IMR-90 (cell line): ENCODE measurements at places on chromosomes 4 and X. TPM values are rescaled to one million over a fixed set of nuclear protein-coding genes. Genes with fewer than 3 reads are reported as not detected.
A peak's percentile ranks its signal among the peaks of the same experiment; 100 is the strongest.

- H3K27me3 ChIP-seq = peaks cover 4% of the 10 kb centered on the region; the same call in 1 of the 2 replicates
- H3K27ac ChIP-seq = peak overlapping the region; percentile 20; the same call in 1 of the 2 replicates
- H3K36me3 ChIP-seq = no peaks in the 10 kb centered on the region
- H3K4me3 ChIP-seq = peak overlapping the region; percentile 55; the same call in 1 of the 2 replicates
- H3K4me1 ChIP-seq = no peaks in the 10 kb centered on the region
- no peak for DNase-seq
Measured at GRCh38 chrX:129984111-129984958, 1.9 kb downstream of the BCORL1 start.

- H3K27ac ChIP-seq = no peak overlapping the region
- H3K4me1 ChIP-seq = no peaks in the 10 kb centered on the region; the same call in none of the 2 replicates
- H3K27me3 ChIP-seq = peaks cover 4% of the 10 kb centered on the region; the same call in 1 of the 2 replicates
- no peak for DNase-seq
Measured at GRCh38 chrX:21952624-21953023, 12.1 kb downstream of the SMS start.

GRCh38 chr4:48766131-48766792 is 13.8 kb downstream of the FRYL start:
- H3K4me1 ChIP-seq = peaks cover 7% of the 10 kb centered on the region; the same call in 1 of the 2 replicates
- H3K4me3 ChIP-seq = no peak overlapping the region
- no peaks in the 10 kb centered on the region for H3K27me3 ChIP-seq
- no peak for DNase-seq
- no peaks in the 10 kb centered on the region for H3K36me3 ChIP-seq

DNA sequence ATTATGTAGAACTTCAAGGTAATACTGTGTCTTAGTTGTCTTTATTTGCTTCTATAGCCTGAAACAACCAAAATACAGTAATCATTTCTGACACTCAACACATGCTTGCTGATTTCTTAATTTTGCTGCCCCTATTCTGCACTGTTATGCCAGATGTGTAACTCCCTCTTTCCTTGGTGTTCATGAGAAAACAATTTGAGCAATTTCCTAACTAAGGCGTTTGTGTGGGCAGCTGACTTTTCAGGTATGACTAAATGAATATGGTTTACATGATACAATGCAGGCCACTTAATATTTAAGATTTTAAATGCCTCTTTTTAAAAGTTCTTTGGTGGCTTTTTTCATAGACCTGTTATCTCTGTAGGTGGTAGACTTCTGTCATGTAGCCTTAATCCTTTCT is 46.1 kb upstream of the CENPE start:
- no peaks in the 10 kb centered on the region for H3K4me1 ChIP-seq
- no peak for DNase-seq
- no peaks in the 10 kb centered on the region for H3K36me3 ChIP-seq
- H3K27me3 ChIP-seq = no peaks in the 10 kb centered on the region

DNA sequence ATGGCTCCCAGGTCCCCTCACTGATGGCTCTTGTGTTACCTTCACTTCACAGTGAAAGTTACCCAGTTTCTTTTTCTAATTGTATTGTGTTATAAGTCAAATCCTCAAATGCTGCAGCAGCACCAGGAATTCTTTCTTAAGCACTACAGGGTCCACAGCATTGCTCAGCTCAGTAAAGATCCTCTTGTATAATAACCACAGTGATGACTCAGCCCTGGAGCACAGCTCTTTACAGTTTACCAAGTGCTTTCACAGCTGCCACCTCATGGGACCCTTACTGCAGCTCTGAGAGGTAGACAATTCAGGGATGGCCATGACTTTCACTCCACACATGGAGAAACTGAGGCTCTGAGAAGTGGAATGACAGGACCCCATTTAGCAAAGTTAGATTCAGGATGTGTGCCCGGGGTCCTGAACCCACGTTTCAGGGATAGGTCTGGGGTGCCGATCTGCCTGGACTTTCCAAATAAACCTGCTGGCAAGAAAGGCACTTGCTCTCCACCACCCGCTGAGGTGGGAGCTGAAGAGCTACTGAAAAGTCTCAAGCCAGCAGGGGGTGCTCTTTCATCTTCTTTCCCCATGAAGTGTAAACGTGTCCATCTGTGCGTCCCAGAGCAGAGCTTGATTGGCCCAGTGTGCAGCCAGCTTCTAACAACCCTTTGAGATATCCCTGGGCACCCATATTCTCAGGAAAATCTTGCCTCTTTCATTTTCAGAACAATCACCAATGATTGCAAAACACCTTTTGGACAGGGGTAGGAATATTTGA is 35.7 kb upstream of the GABRQ start:
- H3K4me1 ChIP-seq = no peaks in the 10 kb centered on the region
- no peak for DNase-seq
- no peak overlapping the region for H3K27ac ChIP-seq
- no peak overlapping the region for H3K4me3 ChIP-seq
- no peaks in the 10 kb centered on the region for H3K27me3 ChIP-seq

DNA sequence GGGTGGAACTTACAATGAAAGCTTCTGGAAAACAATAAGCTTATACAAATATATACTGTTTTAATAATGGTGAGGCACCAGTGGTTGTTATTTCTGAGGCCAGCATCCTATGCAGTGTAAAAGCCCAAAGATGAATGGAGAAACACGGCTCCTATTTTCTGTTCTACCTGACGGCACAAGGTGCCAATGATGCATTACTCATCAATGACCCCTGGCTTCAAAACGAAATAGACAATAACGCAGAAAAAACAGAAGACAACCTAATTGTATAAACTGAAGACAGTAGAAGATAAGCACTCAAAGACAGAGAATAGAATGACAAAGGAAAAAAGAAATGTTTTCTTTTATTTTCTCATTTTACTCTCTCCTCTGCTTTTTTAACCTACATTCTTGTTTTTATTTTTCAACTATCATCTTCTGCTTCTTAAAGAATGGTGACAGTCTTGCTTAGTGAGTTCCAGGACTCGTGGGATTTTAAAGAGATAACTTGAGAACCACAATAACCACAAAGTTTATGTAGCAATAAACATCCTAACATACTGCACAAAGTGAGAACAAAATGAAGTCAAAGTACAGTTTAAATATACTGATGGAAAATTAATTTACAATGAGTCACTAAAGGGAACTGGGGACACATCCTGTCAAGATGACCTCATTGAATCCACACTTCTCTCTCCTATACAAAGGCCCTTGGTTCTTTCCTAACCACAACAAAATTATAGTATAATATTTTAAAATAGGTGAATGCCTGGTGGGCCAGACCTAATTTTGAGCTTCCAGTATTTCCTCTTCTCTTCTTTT is 169.8 kb downstream of the BTC start:
- peaks cover 16% of the 10 kb centered on the region for H3K27me3 ChIP-seq
- peak overlapping the region; percentile 45; the same call in 1 of the 2 replicates for H3K27ac ChIP-seq
- H3K4me1 ChIP-seq = peaks cover 12% of the 10 kb centered on the region
- peak; percentile 96 for DNase-seq
- no peak overlapping the region for H3K4me3 ChIP-seq

DNA sequence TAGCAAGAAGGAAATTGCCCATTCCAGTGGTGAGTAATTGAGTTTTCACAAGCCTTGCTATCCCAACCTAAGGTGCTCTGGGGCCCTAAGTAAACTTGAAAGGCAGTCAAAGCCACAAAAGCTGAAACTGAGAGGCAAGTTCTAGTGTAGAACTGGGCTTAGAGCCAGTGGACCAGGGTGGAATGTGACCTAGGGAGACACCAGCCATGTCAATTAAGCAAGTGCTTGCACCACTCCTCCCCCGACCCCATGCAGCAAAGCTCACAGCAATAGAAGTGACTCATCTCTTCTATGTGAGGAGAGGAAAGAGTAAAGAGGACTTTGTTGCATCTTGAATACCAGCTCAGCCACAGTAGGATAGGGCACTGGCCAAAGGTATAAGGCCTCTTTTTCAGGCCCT is 486.1 kb upstream of the POU3F4 start:
- no peak for DNase-seq
- no peak overlapping the region for H3K4me3 ChIP-seq
- H3K4me1 ChIP-seq = no peaks in the 10 kb centered on the region

DNA sequence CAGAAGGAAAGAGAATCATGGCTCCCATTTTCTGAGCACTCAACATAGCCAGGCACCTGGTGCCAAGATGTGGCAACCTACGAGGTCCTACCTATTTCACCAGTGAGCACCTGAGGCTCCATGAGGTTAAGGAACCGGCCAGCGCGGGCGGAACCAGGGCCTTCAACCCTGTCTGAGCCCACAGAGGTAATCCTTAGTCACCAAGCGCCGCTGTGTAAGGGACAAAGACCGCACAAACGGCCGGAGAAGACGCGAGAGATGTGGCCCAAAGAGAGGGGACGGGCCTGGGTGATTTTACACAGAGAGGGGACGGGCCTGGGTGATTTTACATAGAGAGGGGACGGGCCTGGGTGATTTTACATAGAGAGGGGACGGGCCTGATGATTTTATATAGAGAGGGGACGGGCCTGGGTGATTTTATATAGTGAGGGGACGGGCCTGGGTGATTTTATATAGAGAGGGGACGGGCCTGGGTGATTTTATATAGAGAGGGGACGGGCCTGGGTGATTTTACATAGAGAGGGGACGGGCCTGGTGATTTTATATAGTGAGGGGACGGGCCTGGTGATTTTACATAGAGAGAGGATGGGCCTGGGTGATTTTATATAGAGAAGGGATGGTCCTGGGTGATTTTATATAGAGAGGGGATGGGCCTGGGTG is 114.2 kb downstream of the SMIM20 start:
- no peak for DNase-seq
- H3K27me3 ChIP-seq = peaks cover 5% of the 10 kb centered on the region
- no peak overlapping the region for H3K4me3 ChIP-seq
- no peaks in the 10 kb centered on the region for H3K36me3 ChIP-seq
- peaks cover 17% of the 10 kb centered on the region for H3K4me1 ChIP-seq

GRCh38 chrX:10098270-10098713 is 58.5 kb upstream of the CLCN4 start:
- H3K4me3 ChIP-seq = no peak overlapping the region
- H3K4me1 ChIP-seq = peaks cover 4% of the 10 kb centered on the region
- no peaks in the 10 kb centered on the region for H3K27me3 ChIP-seq
- H3K27ac ChIP-seq = no peak overlapping the region
- no peak for DNase-seq
- peaks cover 22% of the 10 kb centered on the region for H3K36me3 ChIP-seq

GRCh38 chr4:123606336-123606735 is 209.7 kb downstream of the SPRY1 start:
- no peak overlapping the region for H3K4me3 ChIP-seq
- H3K27ac ChIP-seq = no peak overlapping the region
- H3K36me3 ChIP-seq = no peaks in the 10 kb centered on the region
- no peaks in the 10 kb centered on the region for H3K4me1 ChIP-seq
- peak; percentile 7 for DNase-seq

DNA sequence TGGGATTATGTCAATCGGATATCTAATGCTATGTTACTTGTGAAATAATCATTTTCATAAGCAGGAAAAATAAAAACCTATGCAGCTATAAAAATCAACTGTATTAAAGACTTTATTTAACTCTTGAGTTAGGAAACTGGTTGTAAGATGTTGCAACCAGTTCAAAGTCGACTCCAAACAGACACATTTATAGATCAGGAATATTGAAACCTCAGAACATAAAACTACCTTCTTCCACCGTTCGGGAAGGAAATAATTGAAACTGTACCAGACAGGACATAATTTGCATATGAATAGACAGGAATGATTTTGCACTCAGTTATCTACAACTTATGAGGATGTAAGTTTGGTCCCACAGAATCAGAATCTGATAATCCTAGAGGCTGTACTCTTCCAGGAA is 181.8 kb upstream of the STS start:
- no peak overlapping the region for H3K27ac ChIP-seq
- DNase-seq = no peak
- H3K36me3 ChIP-seq = no peaks in the 10 kb centered on the region
- H3K4me1 ChIP-seq = no peaks in the 10 kb centered on the region
- H3K27me3 ChIP-seq = no peaks in the 10 kb centered on the region

- no peak for DNase-seq
- peaks cover 95% of the 10 kb centered on the region for H3K27me3 ChIP-seq
- no peaks in the 10 kb centered on the region for H3K4me1 ChIP-seq
- no peak overlapping the region for H3K27ac ChIP-seq
Measured at GRCh38 chr4:13527981-13528820, 16.1 kb downstream of the NKX3-2 start.

GRCh38 chrX:154712781-154713740 is 37.8 kb downstream of the GAB3 start:
- H3K27me3 ChIP-seq = no peaks in the 10 kb centered on the region
- peak; percentile 73 for DNase-seq
- H3K27ac ChIP-seq = no peak overlapping the region
- H3K4me3 ChIP-seq = no peak overlapping the region
- no peaks in the 10 kb centered on the region for H3K36me3 ChIP-seq
- H3K4me1 ChIP-seq = peaks cover 7% of the 10 kb centered on the region; the same call in 1 of the 2 replicates

GRCh38 chr4:168536448-168536847 is 39.6 kb downstream of the PALLD start:
- H3K27ac ChIP-seq = no peak overlapping the region
- no peaks in the 10 kb centered on the region for H3K36me3 ChIP-seq
- H3K4me1 ChIP-seq = peaks cover 6% of the 10 kb centered on the region; the same call in 1 of the 2 replicates
- no peak for DNase-seq
- no peaks in the 10 kb centered on the region for H3K27me3 ChIP-seq

- peak; percentile 92 for DNase-seq
- H3K4me1 ChIP-seq = peaks cover 5% of the 10 kb centered on the region
- H3K27ac ChIP-seq = peak overlapping the region; percentile 31; the same call in 1 of the 2 replicates
- no peaks in the 10 kb centered on the region for H3K36me3 ChIP-seq
- peaks cover 2% of the 10 kb centered on the region for H3K27me3 ChIP-seq
Measured at GRCh38 chr4:152972821-152973628, 36.9 kb downstream of the FHDC1 start.

DNA sequence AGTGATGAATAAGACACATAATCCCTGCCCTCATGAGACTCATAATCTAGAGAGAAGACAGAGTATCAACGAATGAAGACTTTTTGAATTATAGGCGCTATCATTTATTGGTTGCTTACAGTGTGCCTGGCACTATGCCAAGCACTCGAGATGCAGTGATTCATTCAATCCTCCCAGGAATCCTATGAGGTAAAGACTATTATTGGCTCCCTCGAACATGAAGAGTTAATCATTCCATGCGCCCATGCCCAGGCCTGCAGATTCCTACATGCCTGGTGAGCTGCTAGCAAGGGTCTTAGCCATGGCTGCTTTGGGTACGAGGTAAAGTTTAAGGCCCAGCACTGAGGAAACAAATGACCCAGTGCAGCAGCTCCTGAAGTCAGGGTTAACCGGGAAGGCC is 47.0 kb downstream of the TEX13B start:
- no peaks in the 10 kb centered on the region; the same call in 1 of the 2 replicates for H3K27me3 ChIP-seq
- H3K27ac ChIP-seq = no peak overlapping the region
- no peak overlapping the region for H3K4me3 ChIP-seq
- peak; percentile 5 for DNase-seq
- no peaks in the 10 kb centered on the region for H3K36me3 ChIP-seq
- H3K4me1 ChIP-seq = no peaks in the 10 kb centered on the region

GRCh38 chr4:93501946-93502345 is 326.6 kb upstream of the ATOH1 start:
- H3K36me3 ChIP-seq = no peaks in the 10 kb centered on the region
- no peak overlapping the region for H3K27ac ChIP-seq
- DNase-seq = peak; percentile 46
- no peaks in the 10 kb centered on the region for H3K4me1 ChIP-seq
- no peak overlapping the region for H3K4me3 ChIP-seq

- no peaks in the 10 kb centered on the region for H3K4me1 ChIP-seq
- H3K36me3 ChIP-seq = peaks cover 9% of the 10 kb centered on the region
- H3K27ac ChIP-seq = no peak overlapping the region
- no peak overlapping the region for H3K4me3 ChIP-seq
- H3K27me3 ChIP-seq = no peaks in the 10 kb centered on the region
Measured at GRCh38 chrX:10146346-10146745, 10.4 kb upstream of the CLCN4 start.

STBD1 gene
- 2.2 and 3.0 TPM in 2 replicates for total RNA-seq

AWAT2 gene
- under 0.01 TPM in 1 of 2 replicates, not detected in the other for total RNA-seq

BEND2 gene
- total RNA-seq = not detected in 2 replicates

TRIM75 gene
- not detected in 2 replicates for total RNA-seq

ZCCHC18 gene
- total RNA-seq = 0.36 and 0.83 TPM in 2 replicates

CCNA2 gene
- 54.3 and 59.7 TPM in 2 replicates for total RNA-seq

FREM3 gene
- not detected in 2 replicates for total RNA-seq

BEX5 gene
- not detected in 2 replicates for total RNA-seq

NAA11 gene
- total RNA-seq = not detected in 2 replicates
